ENCODE measurements at places on chromosomes 7 and 10. TPM values are rescaled to one million over a fixed set of nuclear protein-coding genes. Genes with fewer than 3 reads are reported as not detected.

GRCh38 chr7:81623251-81623855 is 146.5 kb downstream of the HGF start:
- no peak for DNase-seq

- DNase-seq = no peak
These were observed 317.7 kb upstream of the SEMA3C start for GRCh38 chr7:81236560-81236959.

GRCh38 chr7:143373255-143373794 is 7.8 kb upstream of the ZYX start:
- no peak for DNase-seq

- peak; percentile 64 for DNase-seq
These were observed 1.3 kb downstream of the CHST12 start for GRCh38 chr7:2404714-2405119.

- DNase-seq = no peak
These were observed 1.1 kb upstream of the MACC1 start for GRCh38 chr7:20218279-20218678.

- DNase-seq = no peak
These were observed 202.6 kb upstream of the CTBP2 start for GRCh38 chr10:125362950-125363349.

DNA sequence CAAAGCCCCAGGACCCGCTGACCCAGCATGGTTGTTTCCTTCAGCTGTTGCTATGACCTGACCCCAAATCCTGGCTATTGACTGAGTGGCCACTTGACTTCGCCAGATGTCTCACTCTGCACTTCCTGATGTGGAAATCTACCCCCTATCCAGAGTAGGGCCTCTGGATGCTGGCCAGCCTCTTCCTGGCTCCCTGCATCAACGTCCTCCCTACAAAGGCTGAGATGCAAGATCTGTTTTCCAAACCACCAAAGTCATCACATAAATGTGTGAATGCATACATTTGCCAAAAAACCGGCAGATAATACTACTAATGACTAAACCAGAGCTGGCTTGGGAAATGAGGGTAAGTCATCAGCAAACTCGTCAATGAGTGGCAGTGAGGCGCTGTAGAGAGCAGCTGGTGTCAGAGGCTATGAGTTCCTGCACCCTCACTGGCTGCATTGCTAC is 70.4 kb downstream of the PYROXD2 start:
- DNase-seq = no peak

- no peak for DNase-seq
These were observed 98.0 kb downstream of the NPY start for GRCh38 chr7:24381894-24382505.

GRCh38 chr7:73526896-73527821 is 5.1 kb upstream of the BAZ1B start:
- peak; percentile 62 for DNase-seq

- peak; percentile 30 for DNase-seq
These were observed 83.5 kb downstream of the PRR15 start for GRCh38 chr7:29647020-29647654.

GRCh38 chr7:136294977-136295376 is 317.8 kb upstream of the MTPN start:
- DNase-seq = no peak

DNA sequence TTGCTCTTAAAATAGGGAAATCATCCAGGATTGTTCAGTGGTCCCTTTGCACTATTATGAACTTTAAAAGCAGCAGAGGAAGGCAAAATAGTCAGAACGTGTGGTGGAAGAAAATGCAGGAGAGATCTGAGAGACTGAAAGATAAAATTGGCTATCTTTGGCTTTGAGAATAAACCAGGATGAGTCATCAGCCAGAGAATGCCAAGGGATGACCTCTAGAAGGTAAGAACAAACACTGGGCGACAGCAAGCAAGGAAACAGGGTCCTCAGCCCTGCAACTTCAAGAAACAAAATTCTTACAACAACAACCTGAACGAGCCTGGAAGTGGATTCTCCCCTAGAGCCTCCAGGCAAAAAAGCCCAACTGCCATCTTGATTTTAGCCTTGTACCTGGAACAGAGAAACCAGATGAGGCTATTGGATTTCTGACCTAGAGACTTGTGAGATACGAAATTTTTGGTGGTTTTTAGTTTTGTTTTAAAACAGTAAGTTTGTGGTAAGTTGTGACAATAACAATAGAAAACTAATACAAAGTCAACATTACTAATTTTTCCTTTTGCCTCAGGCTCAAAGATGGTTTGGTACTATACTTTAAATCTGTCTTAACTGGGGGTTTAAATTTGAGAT is 130.2 kb upstream of the CNTNAP2 start:
- no peak for DNase-seq

DNA sequence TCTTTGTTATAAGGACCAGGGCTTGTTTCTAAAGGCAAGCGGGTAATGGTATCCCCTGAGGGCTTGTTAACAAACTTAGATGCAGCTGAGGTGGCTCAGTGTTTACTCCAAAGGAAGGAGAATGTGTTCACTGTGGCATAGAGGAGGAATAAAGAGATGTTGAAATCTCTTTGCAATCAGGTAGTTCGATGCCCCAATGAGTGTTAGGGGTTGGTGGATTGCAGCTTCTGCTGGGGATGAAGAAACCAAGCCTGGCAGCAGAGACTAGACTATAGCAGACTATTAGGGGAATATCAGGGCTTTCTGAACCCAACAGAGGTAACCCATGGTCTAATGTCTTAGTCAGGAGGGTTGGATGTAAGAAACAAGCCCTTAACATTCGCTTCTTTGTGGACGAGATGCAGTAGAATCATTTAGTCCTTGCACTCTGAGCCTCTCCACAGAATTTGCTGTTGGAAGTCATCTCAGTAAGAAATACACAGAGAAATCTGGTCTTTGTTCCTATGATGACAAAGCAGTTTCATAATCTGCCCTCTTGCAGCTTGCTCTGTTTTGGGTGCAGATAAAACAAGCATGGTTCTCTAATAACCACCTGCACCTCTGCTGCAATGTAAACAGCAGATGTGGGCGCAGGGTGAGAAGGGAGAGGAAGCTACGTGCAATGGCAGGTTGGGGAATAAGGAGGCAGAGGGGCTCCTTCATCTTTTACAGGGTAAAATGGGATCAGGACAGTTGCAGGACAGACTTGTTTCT is 108.6 kb downstream of the NRF1 start:
- no peak for DNase-seq

- no peak for DNase-seq
These were observed 241.0 kb upstream of the PRSS1 start for GRCh38 chr7:142508251-142508650.

DNA sequence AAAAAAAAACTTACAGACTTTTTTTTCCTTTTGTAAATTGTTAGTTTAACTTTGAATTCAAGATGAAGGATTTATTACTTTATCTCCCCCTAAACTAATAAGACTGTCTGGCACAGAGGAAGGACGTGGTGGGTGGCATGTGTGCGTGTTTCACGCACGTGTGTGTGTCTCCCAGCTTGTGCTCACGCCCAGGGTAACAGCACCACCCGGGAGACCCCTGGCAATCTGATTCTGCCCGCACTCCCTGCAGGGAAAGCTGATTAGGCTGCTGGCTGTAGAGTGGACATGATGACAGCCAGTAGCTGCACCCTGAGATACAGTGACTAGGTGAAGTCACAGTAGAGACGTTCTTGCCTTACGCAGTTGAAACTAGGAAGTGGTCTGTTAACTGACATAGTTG is 25.3 kb downstream of the WIPI2 start:
- DNase-seq = no peak

DNA sequence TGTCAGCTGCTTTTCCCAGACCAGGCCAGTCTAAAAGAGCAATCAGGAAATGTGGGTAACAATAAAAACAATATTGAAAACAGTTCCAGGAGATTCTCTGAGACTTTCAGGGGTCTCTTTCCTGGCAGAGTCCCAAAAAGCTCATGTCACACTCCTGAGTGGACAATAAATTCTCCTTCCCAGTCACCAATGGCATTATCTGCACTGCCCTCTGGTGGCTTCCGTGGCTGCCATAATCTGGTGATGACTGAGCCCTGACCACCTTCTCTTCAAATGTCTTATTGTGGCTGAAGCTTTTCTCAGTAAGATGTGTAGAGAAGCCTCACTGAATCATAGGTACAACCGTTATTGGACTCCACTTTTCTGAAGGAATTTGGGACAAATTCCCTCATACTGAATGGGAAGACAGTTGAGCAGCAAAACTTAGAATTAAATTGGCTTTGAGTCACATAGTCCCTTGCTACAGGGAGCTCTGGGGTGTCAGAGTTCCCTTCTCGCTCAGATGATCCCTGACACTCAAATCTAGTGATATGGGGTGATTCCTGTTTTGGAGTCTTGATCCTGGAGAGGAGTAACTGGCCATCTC is 24.4 kb upstream of the ASAH2 start:
- DNase-seq = peak; percentile 73

DNA sequence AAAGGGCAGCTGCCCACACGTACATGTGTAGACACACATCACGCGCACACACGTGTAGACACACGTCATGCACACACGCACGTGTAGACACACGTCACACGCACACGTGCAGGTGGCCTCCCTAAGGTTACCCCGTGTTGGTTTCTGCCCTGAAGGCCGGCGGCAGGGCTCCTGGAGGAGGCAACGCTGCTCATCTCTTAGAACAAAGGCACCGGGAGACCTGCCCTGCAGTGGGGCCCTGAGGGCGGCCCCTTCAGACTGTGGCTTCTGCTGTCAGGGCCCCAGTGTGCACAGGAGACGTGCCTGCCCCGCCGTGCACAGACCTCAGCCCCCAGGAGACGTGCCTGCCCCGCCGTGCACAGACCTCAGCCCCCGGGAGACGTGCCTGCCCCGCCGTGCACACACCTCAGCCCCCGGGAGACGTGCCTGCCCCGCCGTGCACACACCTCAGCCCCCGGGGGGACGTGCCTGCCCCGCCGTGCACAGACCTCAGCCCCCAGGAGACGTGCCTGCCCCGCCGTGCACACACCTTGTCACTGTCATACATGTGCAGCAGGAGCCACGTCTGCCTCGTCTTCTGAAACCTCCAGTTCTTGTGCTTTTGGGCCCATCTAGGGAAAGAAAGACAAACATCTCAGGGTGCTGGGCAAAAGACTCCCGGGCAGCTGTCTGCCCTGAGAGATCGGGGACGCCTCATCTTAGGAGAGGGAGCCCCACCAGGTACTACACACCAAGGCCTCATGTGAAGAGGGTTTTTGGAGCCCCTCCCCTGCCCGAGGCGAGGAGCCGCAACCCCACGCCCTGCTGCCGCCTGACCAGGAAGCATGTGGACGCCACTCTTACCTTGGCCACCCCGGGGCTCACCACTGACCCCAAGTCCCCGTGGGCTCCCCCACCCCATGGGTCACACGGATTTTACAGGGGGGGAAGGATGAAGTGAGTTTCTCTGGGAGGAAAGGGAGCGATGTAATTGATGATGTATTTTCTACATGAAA is 17.3 kb downstream of the CYP2W1 start:
- no peak for DNase-seq

DNA sequence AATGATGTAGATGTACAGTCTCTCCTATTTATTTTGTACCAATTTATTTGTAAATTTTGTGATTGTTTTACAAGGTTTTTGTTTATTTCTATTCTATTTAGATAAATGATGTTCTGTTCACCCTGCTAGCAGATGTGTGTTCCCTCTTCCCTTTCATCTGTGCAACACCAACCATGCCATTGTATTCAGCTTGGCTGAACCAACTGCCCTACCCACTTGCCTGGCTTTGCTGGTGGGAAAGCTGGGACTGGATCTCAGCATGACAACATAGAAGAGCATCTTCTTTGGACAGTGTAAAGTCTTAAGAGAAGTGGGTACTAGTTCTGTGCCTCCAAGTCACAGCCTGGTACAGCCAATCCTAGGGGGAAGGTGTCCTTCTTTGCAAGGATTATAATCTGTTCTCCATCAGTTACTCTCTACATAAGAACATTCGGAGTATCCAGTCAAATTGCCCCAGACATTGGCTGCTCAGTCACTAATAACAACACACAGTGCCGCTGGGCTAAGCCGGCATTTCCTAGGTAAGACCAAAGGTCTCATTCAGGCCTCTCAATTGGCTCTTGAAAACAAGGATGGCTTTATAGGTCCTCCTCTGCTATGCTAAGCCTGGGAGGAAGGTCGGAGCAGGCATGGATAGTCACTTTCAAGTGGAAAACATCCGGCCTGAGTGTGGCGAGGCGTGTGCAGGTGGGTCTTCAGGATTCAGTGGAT is 109.7 kb downstream of the NT5C2 start:
- no peak for DNase-seq

GRCh38 chr7:95549818-95550529 is 46.3 kb downstream of the PDK4 start:
- DNase-seq = no peak

DNA sequence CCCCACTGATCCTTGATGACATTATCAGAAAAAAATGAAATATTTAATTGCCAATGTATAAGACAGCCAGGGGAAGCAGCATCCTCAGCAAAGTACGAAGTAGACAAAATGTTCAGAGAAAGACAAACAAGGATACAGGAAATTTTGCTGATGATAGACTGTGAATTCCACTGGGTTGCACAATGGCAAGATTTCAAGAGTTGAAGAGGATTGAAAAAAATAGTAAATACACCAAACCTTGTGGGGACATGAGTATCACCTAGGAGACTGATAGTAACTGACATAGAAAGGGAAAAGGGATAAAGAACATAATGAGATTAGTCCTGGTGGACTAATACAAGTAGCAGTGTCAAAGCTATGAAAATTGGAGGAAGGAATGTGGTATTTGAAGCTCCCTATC is 16.5 kb downstream of the CNOT4 start:
- DNase-seq = no peak

- DNase-seq = no peak
These were observed 527.1 kb downstream of the TYW1 start for GRCh38 chr7:67523713-67524112.

- no peak for DNase-seq
These were observed 3.3 kb downstream of the PRRT4 start for GRCh38 chr7:128358233-128358632.

Gene RET
- 0.12 TPM for total RNA-seq

Gene CALML3
- total RNA-seq = not detected

Gene AGMO
- total RNA-seq = not detected

Gene ZNF804B
- not detected for total RNA-seq

Gene ARL5B
- total RNA-seq = 17.5 TPM

Gene FRMD4A
- 0.98 TPM for total RNA-seq

Gene VCL
- 26.1 TPM for total RNA-seq

Gene PIK3CG
- total RNA-seq = 28.1 TPM

Gene NUPR2
- not detected for total RNA-seq

Gene PLAC9
- total RNA-seq = not detected

Gene PLAU
- total RNA-seq = 0.57 TPM

Gene PSAP
- 99.9 TPM for total RNA-seq

Gene RPA3
- 93.0 TPM for total RNA-seq
